SJSA1 (cell line): ENCODE measurements at places on chromosomes 6 and 20. TPM values are rescaled to one million over a fixed set of nuclear protein-coding genes. Genes with fewer than 3 reads are reported as not detected.

- no peak overlapping the region for H3K27ac ChIP-seq
- H3K27me3 ChIP-seq: no peaks in the 10 kb centered on the region
- DNase-seq: no peak
- H3K4me3 ChIP-seq: no peak overlapping the region
Measured at GRCh38 chr6:12017876-12018401, 5.8 kb downstream of the HIVEP1 start.

DNA sequence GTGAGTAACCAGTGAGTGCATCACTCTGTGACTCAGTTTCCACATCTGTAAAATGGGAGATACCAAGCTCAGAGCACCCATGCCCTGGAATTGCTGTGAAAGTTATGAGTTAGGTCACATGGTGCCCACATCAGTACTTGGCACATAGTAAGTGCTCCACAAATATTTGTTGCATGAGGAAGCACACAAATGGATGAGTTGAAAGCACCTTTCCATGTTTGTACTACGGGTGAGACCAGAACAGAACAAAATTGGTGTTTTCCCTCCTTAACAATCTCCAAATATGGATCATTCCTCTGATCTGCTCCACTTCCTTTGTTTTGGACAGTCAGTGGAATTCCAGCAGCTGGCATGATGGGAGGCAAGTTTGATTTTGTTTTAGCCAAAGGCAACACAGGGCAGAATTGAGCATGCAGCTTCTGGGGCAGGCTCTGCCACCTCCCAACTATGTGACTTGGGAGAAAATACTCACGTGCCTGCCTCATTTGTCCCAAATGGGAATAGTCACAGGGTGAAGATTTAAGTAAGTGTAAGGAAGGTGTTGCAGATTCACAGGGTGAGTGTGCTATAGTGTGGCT lies 503.7 kb upstream of the SULF2 start:
- DNase-seq: no peak
- peaks cover 39% of the 10 kb centered on the region for H3K4me1 ChIP-seq
- H3K36me3 ChIP-seq: no peaks in the 10 kb centered on the region
- H3K4me3 ChIP-seq: no peak overlapping the region

PACSIN1 gene
- total RNA-seq: not detected in 2 replicates

GRCh38 chr6:136113736-136114173 lies 136.4 kb downstream of the MTFR2 start:
- no peak overlapping the region for H3K27ac ChIP-seq
- DNase-seq: no peak
- H3K4me1 ChIP-seq: no peaks in the 10 kb centered on the region
- no peaks in the 10 kb centered on the region for H3K27me3 ChIP-seq
- no peaks in the 10 kb centered on the region for H3K36me3 ChIP-seq

DNA sequence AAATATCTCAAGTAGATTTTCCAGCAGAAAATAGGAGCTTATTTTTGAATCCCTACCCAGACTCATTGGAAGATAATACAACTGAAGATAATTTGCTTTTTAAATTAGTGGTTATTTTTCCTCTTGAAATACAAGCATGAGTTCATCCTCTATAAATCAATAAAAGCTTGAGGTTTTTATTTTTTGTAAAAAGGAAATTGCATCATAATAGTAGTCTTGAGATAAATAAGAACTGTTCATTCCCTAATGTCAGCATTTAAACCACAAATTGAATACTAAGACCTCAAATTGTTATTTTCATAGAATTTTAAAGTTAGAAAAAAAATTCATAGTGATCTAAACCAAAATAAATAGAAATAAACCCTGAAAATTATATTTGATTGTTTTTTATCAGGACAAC lies 719.1 kb downstream of the CD109 start:
- no peak for DNase-seq
- H3K36me3 ChIP-seq: no peaks in the 10 kb centered on the region
- no peak overlapping the region for H3K4me3 ChIP-seq

DNA sequence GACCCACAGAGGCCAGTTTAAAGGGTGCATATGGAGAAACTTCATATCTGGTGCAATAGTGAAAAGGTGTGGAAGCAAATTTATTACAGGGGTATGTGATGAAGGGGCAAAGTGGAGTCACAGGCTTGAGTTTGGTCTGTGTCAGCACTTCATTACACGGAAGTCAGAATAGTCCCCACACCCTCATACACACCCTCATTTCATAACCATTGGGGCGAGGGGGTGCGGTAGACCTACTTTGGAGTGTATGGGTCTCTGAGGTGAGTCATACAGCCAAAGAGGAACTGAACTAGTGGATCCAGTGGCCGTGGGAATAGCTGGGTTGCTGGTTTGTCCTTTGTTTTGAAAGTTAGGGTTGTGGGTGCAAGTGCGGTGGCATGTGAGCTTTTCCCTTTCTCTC lies 3.3 kb downstream of the TM9SF4 start:
- H3K4me1 ChIP-seq: peaks cover 10% of the 10 kb centered on the region
- H3K4me3 ChIP-seq: no peak overlapping the region
- no peak overlapping the region for H3K27ac ChIP-seq
- peaks cover 27% of the 10 kb centered on the region for H3K36me3 ChIP-seq
- no peaks in the 10 kb centered on the region for H3K27me3 ChIP-seq
